ENCODE measurements at places on chromosomes 13 and 19.

GRCh38 chr13:107296804-107297203, 728.9 kb upstream of the ARGLU1 start:
- no peak for DNase-seq

DNA sequence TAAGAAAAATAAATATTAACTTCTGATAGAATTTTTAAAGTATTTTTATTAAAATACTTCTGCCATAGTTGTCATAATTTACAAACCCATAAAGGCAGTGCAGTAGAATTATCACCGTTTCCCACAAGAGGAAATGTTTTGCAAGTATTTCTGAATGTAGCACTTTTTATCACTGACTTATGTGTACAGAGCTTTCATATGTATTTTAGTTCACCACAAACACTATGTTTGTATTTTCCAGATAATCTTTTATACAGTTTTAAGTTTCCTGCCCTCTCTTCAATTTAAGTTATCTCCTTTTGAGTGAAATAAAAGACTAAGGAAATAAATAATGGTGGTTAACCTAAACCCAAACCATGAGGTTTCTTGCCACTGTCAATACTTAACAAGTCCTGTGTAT, 24.2 kb downstream of the MIPEP start:
- DNase-seq = no peak

DNA sequence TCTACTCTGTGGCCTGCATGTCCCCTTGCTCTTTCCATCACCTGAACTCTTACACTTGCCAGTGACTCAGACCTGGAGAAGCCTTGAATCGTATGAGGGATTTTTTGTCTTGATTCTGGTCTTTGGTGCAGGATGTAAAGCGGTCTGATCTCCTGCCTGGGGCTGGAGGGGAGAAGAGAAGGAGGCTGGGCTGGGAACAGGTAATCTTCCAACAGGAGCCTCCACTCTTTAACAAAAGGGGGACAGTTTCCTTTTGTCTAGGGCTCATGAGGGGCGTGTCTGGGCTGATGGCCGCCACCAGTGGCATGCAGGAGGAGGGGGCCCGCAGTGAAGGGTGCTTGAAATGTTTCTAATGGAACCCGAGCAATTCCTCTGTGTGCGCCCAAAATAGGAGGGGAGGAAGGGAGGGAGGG, 24.7 kb downstream of the NFIX start:
- DNase-seq = no peak

GRCh38 chr13:33008946-33009722, 7.1 kb upstream of the KL start:
- no peak for DNase-seq

DNA sequence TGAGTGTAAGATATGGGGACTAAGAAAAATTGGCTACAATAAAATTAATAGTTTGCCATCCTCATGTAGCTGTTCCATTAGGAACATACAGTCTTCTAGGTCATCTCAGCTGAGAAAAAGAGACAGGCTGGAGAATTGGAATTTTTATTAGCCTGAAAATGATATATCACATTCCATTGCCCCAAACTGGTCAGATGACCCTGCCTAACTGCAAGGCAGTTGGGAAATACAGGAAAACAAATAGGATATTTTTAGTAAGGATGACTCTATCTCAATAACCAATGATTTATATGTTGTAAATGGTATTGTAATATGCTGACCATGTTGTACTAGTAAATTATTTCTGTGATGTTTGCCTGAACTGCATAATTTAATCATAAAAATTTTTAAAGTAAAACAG, 673.8 kb downstream of the PCDH9 start:
- no peak for DNase-seq

GRCh38 chr13:57633141-57633949, 1.8 kb downstream of the PCDH17 start:
- no peak for DNase-seq

DNA sequence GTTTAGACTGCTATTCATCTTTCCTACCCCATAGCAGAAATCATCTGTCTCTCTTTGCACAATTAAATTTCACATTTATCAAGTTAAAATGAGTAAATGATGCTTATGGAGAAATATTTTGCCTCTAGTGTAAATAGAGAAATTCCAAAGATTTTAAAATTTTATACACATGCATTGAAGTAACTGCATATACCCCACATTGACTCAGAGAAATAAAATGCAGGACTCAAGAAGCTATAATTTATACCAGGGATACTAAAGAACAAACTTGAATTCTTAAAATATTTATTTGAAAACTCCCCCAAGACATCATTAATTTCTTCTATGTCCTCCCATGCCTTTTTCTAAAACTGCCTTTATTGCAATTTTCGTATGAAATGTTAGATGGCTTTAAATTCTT, 165.8 kb downstream of the DIAPH3 start:
- DNase-seq = no peak

DNA sequence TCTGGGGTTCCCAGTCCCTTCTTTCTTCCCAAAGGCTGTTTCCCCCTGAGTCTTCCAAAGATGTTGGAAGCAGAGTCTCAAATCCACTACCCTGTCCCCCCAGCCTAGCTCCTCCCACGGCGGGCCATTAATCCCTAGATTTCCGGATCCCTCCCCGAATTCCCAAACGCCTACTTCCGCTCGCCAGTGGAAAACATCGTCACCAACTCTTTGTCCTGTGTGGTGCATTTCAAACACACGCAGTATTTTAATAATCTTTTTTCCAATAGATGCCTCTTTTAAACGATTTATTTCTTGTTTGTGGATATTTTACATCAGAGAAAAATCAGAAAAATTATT, 610 bp downstream of the ZNF791 start:
- no peak for DNase-seq

GRCh38 chr19:6891761-6892385, 4.5 kb downstream of the ADGRE1 start:
- DNase-seq = no peak

- no peak for DNase-seq
Observed at GRCh38 chr19:4071610-4072009, 4.9 kb upstream of the ZBTB7A start.

DNA sequence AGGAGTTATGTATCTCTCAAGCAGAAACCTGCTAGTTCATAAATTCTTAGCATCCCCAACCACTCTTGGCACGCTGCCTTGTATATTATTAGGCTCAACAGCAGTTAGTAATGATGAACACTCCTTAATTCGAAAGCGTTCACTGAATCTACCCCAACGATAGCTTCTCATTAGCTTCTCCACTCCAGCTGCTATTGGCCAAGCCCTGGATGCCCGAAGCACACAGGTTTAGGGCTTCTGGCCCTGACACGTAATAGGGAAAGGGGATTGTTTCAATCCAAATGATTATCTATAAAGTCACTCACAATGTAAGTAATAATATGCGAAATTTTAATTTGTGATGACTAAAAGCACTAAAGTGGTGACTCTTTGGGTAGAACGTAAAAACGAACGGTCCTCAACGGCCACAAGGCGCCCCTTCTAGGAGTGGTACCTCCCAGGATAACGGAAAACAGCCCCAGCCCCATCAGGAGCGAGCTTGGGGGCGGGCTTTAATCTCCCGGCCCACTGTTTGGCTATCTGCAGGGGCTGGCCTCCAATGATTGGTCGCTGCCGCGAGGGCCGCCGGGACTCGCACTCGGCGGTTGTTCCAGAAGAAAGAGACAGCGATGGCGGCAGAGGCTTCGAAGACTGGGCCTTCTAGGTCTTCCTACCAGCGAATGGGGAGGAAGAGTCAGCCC, at the start of gene RNF17:
Gene RNF17, plus strand, starts transcription at position 574 of the 680 bp plus-strand sequence. Its CDS starts 35 bp downstream, at position 609.
- DNase-seq = no peak

DNA sequence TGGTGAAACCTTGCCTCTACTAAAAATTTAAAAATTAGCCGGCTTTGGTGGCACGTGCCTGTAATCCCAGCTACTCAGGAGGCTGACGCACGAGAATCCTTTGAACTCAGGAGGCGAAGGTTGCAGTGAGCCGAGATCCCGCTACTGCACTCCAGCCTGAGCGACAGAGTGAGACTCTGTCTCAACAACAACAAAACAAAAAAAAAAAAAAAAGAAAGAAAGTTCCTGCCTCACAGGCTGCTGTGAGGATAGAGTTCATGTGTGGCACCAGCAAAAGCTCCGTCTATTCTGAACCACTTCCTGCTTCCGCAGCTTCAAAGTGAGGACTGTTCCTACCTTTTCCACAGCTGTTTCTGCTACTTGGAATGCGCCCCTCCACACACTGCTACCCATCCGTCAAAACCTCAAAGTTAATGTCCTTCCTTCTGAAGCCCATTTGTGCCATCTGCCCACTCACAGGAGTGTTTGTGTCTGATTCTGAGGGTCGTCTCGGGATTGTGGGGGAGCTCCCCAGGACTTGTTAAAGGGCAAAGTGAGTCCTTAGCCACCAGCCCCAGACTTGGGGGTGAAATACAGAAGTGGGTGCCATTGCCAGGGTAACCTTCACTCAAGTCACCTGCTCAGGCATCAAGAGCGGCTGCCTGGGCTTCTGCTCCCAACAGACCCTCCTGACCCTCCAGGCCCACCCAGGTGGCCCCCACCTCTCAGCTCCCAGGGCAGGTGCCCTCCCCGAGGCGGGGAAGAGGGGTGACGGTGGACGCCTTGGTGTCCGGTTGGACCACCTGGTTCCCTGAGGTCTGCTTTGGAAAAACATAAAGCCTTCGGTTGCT, 2.9 kb downstream of the MFSD12 start:
- no peak for DNase-seq

DNA sequence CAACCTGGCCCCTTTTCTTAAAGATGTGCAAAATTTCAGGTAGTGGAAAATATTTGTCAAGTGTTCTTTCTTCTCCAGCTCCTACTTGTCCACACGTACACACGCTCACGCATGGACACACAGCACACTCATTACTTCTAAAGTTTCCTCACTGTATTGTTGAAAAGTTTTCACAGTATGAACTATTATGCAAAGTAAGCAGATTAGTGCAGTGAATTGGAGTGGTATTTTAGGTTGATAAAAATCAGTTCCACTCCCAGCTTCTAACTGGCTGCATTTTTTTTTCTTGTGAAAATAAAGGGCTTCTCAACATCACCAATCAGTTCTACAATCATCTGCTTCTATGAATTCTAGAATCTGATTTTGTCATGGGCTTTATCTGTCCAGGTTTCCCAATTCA, 264.5 kb downstream of the DCT start:
- DNase-seq = no peak

DNA sequence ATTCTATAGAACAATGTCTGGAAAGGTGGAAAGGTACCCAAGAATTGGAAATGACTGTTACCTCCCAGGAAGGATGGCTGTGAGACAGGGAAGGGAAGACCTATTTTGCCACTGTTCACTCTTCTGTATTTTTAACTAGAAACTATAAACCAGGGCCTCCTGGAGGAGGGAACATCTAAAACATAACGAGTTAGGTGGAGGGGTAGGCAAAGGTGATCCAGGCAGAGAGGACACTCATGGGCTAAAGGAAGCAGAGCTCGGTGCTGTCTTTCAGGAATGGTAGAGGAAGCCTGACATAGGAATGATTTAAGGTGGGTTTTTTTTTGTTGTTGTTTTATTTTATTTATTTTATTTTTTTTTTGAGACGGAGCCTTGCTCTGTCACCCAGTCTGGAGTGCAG, 5.8 kb downstream of the EIF3K start:
- no peak for DNase-seq

DNA sequence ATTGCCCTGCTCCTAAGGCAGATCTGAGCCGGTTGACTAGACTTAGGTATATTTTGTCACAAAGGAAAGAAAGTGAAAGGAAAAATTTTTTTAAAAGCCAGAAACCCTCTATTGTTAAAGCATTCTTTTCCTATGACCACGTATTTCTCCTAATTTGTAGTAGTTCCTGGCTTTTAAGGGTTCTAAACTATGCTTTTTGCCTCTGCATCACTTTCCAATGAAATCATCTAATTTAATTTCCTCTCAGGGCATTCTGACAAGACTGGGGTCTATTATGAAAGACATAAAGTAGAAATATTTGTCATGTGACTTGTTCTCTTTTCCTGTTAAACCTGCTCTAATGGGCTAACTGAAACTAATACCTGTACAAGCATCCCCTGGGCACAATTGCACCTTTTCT, 233.0 kb upstream of the PRR20A start:
- DNase-seq = no peak

- no peak for DNase-seq
Observed at GRCh38 chr19:50290775-50291174, 38.4 kb downstream of the KCNC3 start.

DNA sequence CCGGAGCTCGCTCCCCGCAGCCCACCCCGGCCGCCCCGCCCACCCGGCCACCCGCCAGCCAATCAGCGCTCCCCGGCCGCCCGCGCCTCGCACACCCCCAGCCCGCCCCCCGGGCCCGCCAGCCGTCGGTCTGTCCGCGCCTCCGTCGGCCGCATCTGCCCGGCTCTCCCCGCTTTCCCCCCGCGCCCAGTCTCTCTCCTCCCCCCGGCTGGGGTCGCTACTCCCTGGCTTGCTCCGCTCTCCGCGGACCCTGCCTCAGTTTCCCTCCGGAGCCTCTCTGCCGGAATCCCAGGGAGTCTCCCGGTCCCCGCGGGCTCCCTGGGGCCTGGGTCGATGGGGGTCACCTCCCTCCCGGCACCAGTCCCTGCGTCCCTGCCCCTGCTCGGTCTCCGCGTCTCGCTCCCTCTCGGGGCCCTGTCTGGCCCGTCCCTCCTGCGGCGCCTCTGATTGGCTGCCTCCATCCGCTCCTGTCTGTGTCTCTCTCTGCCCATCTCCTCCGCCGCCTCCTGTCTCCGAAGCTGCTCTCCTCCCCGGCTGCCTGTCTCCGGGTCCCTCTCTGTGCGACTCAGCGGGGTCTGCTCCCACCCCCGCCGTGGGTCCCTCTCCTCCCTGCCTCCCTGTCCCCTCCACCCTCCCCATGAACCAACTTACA, 484 bp downstream of the IL11 start:
- DNase-seq = peak; percentile 42

- DNase-seq = no peak
Observed at GRCh38 chr13:34265046-34265679, 447.2 kb downstream of the RFC3 start.

- DNase-seq = no peak
Observed at GRCh38 chr13:60756306-60756705, 359.3 kb downstream of the TDRD3 start.

GRCh38 chr19:42376177-42376555, 13.9 kb downstream of the CNFN start:
- DNase-seq = no peak

- DNase-seq = no peak
Observed at GRCh38 chr19:15210323-15210781, 9.6 kb upstream of the NOTCH3 start.

DNA sequence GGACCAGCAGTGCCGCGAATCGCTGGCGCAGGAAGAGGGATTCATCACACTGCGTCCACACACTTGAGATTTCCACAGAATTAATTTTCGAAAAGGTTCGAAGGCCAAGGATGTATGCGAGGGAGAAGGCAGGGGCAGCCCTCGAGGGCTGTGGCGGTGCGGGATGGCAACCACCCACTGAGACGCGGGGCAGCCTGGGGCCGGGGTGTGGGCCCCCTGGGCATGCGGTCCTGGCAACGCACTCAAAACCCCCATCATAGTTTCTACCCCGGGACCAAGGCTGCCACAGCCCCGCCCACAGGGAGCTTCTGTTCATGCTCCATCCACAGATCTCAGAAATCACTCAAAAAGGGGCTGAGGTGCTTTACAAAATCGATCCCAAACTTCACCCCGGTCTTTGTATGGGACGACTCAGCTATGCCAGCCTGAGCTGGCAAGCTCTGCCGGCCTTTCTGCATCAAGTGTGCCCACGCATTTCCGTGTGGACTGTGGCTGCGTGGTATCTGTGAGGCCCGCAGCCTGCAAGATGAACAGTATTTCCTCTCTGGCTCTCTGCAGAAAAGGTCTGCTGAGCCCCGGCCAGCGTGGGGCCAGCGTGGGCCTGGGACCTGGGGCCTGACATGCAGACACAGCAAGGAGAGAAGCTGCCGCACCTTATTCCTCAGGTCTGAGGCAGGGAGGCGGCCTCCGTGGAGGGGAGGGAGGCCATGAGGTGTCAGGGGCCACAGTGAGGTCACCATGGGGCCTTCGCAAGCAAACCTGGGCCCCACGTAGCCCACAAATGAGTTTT, 19.2 kb downstream of the ZNF787 start:
- DNase-seq = no peak

- DNase-seq = no peak
Observed at GRCh38 chr13:40619479-40619814, 47.0 kb downstream of the FOXO1 start.

Measured in activated naive CD4-positive, alpha-beta T cell treated with anti-CD3 and anti-CD28 coated beads, Interleukin-2, amount 50 U/mL, for 16 hours (primary cell).